ENCODE measurements at places on chromosomes 13 and 19.

- no peak for DNase-seq
These were observed 46.2 kb downstream of the CDK8 start for GRCh38 chr13:26300140-26300539.

GRCh38 chr13:49311816-49312215, 64.1 kb downstream of the CDADC1 start:
- no peak for DNase-seq

DNA sequence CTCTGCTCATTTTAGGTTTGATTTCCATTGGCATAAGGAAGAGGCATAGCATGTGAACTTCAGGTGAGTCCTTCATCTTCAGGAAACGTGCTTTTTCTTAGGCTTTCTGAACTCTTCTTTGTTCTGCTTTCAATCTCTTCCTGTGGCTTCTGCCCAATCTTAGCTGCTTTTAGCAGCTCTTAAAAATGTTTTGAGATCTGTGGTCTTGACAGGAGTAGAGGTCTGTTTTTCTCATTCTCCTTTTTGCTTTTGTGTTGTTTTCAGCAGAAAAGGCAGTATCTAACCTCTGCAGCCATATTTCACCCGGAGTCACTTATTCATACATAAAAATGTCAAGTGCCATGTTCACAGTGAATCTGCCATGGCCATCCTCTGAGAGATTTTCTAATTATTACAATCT, 120.3 kb downstream of the LIG4 start:
- no peak for DNase-seq

GRCh38 chr19:39432677-39433025, 3.1 kb downstream of the RPS16 start:
- DNase-seq = no peak

GRCh38 chr13:112908342-112908741, 60.7 kb upstream of the MCF2L start:
- DNase-seq = no peak

- DNase-seq = no peak
These were observed 15.6 kb upstream of the KCNC3 start for GRCh38 chr19:50344661-50345318.

DNA sequence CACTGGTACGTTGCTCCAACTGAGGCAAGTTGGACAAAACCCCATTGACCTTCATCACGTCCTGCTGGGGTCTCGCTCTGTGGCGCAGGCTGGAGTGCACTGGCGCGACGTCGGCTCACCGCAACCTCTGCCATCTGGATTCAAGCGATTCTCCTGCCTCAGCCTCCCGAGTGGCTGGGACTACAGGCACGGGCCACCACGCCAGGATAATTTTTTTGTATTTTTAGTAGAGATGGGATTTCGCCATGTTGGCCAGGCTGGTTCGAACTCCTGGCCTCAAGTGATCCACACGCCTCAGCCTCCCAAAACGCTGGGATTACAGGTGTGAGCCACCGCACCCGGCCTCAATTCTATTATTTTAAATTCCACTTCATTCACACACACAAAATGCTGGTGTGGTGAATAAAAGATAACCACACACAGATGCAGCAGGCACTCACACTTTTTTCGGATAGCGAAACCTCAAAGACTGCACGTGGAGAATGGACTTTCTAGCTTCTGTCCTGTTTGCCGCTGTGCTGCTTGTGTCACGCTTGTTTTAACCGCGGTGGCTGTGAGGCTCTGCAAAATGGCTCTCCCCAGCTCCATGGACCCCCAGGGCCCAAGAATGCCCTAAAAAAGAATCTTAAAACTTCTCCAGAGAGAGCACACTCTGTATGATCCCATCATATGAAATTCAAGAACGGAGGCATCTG, 58.4 kb downstream of the COL4A1 start:
- DNase-seq = no peak

- DNase-seq = no peak
These were observed 1.7 kb downstream of the PLPPR2 start for GRCh38 chr19:11356676-11357550.

DNA sequence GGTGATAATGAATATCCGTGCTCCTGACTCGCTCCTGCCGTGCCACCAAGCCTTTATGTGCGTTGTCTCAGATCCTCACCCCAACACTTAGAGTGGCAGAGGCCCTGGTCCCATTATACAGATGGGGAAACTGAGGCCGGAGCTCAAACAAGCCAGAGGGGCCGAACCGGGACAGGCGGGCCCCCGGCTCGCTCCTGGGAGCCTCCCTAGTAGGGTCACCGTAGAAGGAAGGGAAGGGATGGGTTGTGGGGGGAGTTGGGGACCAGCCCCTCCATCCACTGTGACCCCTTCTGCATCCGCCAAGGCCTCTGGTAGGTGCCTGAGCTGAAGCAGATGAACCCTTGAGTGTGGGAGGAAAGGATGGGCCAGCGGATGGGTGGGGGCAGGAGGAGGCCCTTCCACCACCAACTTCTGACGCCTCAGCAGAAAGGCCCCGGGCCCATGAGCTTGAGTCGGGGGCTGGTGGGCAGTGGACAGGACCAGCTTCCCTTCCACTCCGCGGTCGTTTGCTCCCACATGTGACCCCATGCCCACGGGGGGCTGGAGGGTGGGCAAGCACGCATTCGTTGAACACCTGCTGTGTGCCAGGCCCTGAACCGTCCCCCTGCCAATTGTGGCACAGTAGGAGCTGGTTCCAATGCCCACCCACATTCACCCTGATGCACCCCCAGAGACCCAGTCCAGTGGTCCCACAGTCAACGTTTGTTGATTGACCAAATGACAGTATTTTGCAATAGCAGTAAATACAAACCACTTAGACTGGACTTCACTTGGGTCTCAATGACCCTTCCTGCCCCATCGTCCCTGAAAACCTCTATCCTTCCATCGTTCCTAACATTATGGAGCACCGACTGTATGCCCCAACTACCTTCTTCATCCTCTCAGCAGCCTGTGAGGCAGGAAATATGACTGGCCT, 24.2 kb upstream of the TCF3 start:
- no peak for DNase-seq

- DNase-seq = no peak
These were observed 57.9 kb upstream of the PCDH8 start for GRCh38 chr13:52906122-52906903.

GRCh38 chr13:32432856-32433255, 4.9 kb upstream of the N4BP2L1 start:
- no peak for DNase-seq

- DNase-seq = no peak
These were observed 787.9 kb upstream of the KLHL1 start for GRCh38 chr13:70896136-70896535.

DNA sequence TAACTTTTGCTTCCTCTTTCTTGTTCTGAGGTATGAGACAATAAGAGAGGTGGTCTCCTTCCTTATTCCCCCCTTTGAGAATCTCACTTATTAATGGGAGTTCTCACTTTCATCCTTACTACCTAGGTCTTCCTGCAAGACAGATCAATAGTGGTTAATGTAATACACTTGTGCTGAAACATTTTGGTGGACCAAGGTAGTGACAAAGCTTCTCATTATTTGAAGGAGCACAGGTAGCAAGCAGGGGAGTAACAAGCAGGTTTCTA, 17.9 kb downstream of the ZNF700 start:
- DNase-seq = no peak

DNA sequence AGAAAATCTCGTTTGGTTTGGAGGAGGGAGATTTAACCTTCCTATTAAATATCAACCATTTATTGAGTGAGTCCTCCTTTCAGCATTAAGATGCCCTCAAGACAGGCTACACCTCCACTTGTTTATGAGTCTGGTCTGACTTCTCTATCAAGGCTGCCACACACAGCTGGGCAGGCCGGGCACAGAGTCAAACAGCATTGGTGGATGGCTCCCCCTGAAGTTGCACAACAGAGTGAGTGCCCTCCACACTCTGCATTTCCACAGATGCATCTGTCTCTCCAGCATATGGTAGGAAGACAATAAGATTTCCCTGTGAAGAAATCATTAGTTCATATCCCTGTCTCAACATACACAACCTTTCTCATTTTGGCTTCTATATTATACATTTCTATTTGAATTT, 31.4 kb downstream of the PHF11 start:
- DNase-seq = no peak
